ENCODE measurements at places on chromosomes 11 and 22.

GRCh38 chr11:70916351-70916750, 336.0 kb downstream of the SHANK2 start:
- H3K4me1 ChIP-seq = no peaks in the 10 kb centered on the region
- H3K27me3 ChIP-seq = peaks cover 34% of the 10 kb centered on the region
- peaks cover 4% of the 10 kb centered on the region for H3K36me3 ChIP-seq
- no peak overlapping the region for H3K27ac ChIP-seq
- no peak for DNase-seq

DNA sequence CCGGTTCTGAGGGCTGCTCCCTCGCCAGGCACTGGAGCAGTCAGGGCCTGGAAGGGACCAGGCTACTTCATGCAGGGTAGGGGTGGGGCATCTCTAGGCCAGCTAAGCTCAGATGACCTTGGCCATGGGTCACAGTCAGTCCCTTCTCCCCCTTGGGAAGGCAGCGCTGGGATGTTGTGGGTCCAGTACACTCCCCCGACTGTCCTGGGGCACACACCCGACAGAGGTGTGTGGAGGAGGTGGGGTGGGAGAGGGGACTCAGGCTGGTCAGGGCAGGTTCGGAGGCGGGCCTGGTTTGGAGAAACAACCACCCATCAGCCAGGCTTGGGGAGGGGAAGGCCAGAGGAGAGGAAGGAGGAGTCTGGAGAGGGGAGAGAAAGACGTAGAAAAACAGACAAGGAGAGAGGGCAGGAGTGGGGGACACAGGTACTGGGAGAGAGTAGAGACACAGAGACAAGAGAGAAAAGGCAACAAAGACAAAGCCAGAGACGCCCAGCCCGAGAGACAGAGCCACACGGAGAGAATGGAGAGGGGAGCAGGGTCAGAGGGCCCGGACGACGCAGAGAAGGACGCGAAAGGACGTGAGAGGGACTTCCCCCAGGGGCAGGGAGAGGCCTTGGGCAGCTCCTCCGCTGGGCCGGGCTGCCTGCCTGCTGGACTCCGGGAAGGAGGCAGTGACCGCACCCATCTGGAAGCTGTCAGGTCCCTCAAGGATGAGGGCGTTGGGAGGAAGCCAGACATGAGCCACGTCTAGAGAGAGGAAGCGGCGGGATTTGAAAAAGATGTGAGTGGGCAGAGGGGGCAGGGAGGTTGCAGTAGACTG, 30.6 kb upstream of the TSKU start:
- H3K4me3 ChIP-seq = no peak overlapping the region
- no peaks in the 10 kb centered on the region for H3K4me1 ChIP-seq
- no peak overlapping the region for H3K27ac ChIP-seq

DNA sequence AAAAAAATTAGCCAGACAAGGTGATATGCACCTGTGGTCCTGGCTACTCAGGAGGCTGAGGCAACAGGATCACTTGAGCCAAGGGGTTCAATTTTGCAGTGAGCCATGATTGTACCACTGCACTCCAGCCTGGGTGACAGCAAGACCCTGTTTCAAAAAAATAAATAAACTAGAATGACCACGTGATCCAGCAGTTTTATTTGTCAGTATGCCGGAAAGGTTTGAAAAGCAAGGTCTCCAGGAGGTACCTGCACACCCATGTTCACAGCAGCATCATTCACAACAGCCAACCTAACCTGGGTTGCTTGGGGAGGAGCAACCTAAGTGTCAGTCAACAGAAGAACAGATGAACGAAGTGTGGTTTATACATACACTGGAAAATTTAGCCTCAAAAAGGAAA, 78.7 kb upstream of the SEPTIN5 start:
- H3K36me3 ChIP-seq = no peaks in the 10 kb centered on the region
- no peaks in the 10 kb centered on the region for H3K4me1 ChIP-seq
- no peak overlapping the region for H3K27ac ChIP-seq
- no peak for DNase-seq
- H3K27me3 ChIP-seq = peaks cover 34% of the 10 kb centered on the region
- no peak overlapping the region for H3K4me3 ChIP-seq

DNA sequence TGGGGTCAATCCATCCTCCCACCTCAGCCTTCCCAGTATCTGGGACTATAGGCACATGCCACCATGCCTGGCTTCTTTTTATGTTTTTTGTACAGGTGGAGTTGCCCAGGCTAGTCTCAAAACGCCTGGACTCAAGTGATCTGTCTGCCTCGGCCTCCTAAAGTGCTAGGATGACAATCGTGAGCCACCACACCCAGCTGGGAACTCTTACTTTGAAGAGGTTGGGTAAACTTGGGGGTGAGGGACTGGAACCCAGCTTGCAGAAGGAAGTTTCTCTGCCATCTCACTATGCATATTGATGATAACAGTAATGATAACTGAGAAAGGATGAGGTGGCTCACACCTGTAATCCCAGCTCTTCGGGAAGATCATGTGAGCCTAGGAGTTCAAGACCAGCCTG, 35.9 kb downstream of the ACO2 start:
- H3K36me3 ChIP-seq = peaks cover 68% of the 10 kb centered on the region
- H3K4me3 ChIP-seq = no peak overlapping the region
- no peak overlapping the region for H3K27ac ChIP-seq
- H3K27me3 ChIP-seq = no peaks in the 10 kb centered on the region
- DNase-seq = no peak

DNA sequence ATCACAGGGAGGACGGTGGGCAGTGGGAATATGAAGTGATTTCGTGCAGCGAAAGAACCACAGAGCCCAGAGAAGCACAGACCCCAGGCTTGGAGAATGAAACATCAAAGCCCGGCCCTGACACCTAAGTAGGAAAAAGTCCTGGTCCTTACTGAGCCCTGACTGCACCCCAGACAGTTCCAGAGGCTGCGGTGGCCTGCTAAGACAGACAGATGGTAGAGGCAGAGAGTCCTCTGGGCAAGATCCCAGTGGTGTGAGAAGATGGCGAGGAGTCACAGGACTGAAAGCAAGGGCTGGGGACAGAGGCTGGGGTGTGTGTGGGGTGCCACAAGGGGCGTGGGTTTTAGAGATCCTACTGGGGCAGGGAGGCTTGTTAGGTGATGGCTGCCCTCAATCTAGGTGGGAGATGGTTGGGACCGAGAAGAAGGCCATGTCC, 3.7 kb downstream of the CBX6 start:
- no peak overlapping the region for H3K4me3 ChIP-seq
- peak overlapping the region; percentile 76 for H3K27ac ChIP-seq
- peaks cover 43% of the 10 kb centered on the region for H3K4me1 ChIP-seq
- no peaks in the 10 kb centered on the region for H3K27me3 ChIP-seq

DNA sequence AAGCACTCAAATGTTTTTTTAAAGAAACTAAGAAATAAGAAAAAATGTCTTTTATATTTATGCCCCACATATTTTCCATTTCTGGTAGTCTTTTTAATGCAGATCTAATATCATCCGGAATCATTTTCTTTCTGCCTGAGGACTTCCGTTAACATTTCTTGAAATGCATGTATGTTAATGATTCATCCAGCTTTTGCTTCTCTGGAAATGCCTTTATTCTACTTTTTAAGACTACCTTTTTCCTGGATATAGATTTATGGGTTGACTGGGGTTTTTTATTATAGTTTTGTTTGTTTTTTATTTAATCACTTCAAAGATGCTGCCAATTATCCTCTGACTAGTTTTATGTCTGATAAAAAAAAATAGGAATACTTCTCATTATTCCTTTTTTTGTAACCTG, 57.1 kb upstream of the LDLRAD3 start:
- no peaks in the 10 kb centered on the region for H3K36me3 ChIP-seq
- H3K27ac ChIP-seq = no peak overlapping the region
- H3K27me3 ChIP-seq = peaks cover 42% of the 10 kb centered on the region
- H3K4me3 ChIP-seq = no peak overlapping the region
- no peaks in the 10 kb centered on the region for H3K4me1 ChIP-seq

DNA sequence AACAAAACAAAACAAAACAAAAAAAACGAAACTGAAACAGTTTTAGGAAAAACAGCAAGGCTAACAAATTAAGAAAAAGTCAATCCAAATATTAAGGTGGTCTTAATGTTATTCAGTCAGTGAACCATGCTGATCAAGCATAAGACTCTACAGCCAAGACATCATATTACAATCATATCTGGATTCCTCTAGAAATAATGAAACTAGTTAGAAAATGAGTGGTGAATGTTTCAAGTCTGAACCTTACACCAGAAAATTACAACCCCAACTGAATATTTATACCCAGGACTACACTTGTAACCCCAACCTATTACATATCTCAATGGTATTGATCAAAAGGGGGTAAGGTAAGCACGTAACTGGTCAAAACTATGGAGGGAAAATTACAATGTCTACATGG, 48.8 kb downstream of the ACAT1 start:
- peak overlapping the region; percentile 90 for H3K27ac ChIP-seq
- peaks cover 82% of the 10 kb centered on the region for H3K36me3 ChIP-seq
- no peaks in the 10 kb centered on the region for H3K27me3 ChIP-seq
- peak overlapping the region; percentile 20 for H3K4me3 ChIP-seq

DNA sequence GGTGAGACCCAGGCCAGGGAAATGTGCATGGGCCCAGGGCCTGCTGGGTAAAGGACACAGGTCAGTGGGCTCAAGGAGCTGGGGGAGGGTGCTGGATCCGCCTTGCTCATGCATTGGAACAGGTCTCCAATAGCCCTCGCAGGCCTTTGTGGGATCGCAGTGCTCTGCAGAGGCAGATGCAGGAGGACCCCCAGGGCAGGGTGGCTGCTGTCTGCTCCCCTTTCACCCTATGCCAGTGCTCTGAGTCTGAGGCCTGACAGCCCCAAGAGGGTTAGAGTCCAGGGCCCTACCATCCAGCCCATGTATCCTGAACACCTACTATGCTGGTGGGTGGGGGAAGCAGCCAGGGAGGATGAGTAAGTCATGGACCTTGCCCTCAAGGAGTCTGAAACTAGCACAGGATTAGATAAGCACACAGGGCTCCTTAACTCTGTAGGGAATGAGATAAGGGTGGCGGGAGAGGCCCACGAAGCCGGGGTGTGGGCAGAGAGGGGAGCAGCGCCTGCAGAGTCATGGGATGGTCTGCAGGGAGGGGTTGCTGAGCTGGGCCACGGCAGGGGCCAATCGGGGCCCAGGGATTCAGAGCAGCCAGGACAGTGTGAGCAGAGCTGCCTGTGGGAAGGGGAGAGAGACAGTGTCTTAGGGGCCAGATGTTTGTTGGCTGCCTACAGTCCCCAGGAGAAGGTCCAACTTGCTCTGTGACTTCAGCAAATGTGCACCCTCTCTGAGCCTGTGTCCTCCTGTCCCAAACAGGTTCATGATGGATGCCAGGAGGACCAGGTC, 10.5 kb upstream of the EHD1 start:
- H3K27ac ChIP-seq = peak overlapping the region; percentile 44
- H3K4me1 ChIP-seq = peaks cover 26% of the 10 kb centered on the region
- H3K36me3 ChIP-seq = peaks cover 44% of the 10 kb centered on the region
- DNase-seq = no peak
- no peak overlapping the region for H3K4me3 ChIP-seq
- H3K27me3 ChIP-seq = no peaks in the 10 kb centered on the region

DNA sequence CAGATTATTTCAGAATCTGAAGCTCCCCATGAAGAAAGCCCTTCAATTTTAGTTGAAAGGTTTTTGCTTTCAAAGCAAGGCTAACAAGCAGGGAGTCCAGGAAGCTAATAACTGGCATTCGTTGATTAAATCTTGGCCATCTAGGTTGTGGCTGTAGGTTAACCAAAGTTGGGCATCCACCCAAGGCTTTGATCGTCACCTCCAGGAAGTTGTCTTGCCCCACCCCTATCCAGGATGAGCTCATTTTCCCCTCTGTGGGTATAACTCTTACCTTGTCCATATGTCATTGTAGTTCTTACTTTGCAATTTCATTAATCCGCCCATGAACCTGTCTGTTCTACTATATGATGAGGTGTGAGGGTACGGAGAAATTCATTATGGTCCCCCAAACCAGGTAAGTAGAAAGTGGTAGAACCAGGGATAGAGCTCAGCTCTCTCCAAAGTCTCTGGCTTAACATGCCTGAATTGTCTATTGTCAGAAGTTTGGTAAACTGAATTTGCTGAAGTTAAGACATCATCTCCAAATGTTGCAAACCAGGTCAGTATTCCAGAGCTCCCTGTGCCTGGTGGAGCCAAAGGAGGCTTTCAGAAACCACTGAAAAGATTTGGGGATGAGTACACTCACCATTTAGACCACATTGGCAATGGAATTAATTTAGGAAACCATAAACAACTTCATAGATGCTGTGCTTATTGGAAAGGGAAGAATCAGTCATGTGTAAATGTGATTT, 97.1 kb downstream of the CD44 start:
- peak; percentile 62 for DNase-seq
- H3K27me3 ChIP-seq = no peaks in the 10 kb centered on the region
- peak overlapping the region; percentile 52 for H3K4me3 ChIP-seq
- H3K4me1 ChIP-seq = peaks cover 54% of the 10 kb centered on the region
- peak overlapping the region; percentile 84 for H3K27ac ChIP-seq
- H3K36me3 ChIP-seq = peaks cover 20% of the 10 kb centered on the region

- peak overlapping the region; percentile 45 for H3K27ac ChIP-seq
- peaks cover 24% of the 10 kb centered on the region for H3K36me3 ChIP-seq
- peak overlapping the region; percentile 50 for H3K4me3 ChIP-seq
- no peak for DNase-seq
- H3K4me1 ChIP-seq = peaks cover 44% of the 10 kb centered on the region
Measured at GRCh38 chr11:116986521-116987105, 111.6 kb downstream of the SIK3 start.

DNA sequence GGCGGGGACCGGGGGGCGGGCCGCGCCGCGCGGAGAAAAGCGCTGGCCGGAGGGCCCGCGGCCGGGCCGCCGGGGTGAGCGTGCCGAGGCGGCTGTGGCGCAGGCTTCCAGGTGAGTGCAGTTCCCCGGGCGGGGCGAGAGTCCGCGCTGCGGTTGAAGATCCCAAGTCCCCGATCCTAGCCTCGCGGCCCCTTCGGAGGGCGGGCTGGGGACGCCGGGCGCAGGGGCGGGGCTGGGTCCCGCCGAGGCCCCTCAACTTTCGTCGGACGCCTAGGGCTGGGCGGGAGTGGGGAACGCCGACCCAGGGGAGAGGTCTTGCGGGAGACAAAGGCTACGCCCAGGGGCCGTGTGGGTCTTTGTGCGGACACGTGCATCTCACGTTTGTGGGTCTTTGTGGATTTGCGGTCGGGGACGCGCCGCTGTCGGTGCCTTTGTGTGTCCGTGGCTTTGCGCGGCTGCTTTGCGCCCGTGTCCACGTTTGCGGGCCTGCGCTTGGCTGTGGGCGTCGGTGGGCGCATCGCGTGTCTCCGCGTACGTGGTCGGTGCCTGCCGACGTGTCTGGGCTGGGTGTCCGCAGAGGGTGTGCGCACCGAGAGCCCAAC, at the start of gene TSKU:
Gene TSKU, plus strand, starts transcription at position 63 of the 602 bp plus-strand sequence. CDS start 12,261 bp downstream, outside the sequence.
- no peak for DNase-seq
- no peak within 1 kb of the TSS for H3K27ac ChIP-seq
- no peaks in the 10 kb centered on the region for H3K36me3 ChIP-seq
- H3K4me1 ChIP-seq = peaks cover 6% of the 10 kb centered on the region
- peaks cover 75% of the 10 kb centered on the region for H3K27me3 ChIP-seq

GRCh38 chr11:133697161-133697560, 148.2 kb downstream of the SPATA19 start:
- no peaks in the 10 kb centered on the region for H3K36me3 ChIP-seq
- DNase-seq = no peak
- H3K27ac ChIP-seq = no peak overlapping the region
- H3K4me3 ChIP-seq = no peak overlapping the region

GRCh38 chr11:102935514-102935913, 20.0 kb downstream of the MMP13 start:
- no peak for DNase-seq
- H3K4me1 ChIP-seq = no peaks in the 10 kb centered on the region
- no peak overlapping the region for H3K27ac ChIP-seq
- H3K4me3 ChIP-seq = no peak overlapping the region
- H3K36me3 ChIP-seq = peaks cover 2% of the 10 kb centered on the region

GRCh38 chr11:3056296-3057068, 741 bp downstream of the CARS1 start:
- H3K27me3 ChIP-seq = no peaks in the 10 kb centered on the region
- H3K27ac ChIP-seq = peak overlapping the region; percentile 91
- H3K4me1 ChIP-seq = peaks cover 27% of the 10 kb centered on the region

- DNase-seq = no peak
- no peak overlapping the region for H3K27ac ChIP-seq
Measured at GRCh38 chr11:119470317-119471291, 47.6 kb upstream of the THY1 start.

Data from effector memory CD8-positive, alpha-beta T cell (primary cell).